ENCODE measurements at places on chromosomes 11 and 22.

DNA sequence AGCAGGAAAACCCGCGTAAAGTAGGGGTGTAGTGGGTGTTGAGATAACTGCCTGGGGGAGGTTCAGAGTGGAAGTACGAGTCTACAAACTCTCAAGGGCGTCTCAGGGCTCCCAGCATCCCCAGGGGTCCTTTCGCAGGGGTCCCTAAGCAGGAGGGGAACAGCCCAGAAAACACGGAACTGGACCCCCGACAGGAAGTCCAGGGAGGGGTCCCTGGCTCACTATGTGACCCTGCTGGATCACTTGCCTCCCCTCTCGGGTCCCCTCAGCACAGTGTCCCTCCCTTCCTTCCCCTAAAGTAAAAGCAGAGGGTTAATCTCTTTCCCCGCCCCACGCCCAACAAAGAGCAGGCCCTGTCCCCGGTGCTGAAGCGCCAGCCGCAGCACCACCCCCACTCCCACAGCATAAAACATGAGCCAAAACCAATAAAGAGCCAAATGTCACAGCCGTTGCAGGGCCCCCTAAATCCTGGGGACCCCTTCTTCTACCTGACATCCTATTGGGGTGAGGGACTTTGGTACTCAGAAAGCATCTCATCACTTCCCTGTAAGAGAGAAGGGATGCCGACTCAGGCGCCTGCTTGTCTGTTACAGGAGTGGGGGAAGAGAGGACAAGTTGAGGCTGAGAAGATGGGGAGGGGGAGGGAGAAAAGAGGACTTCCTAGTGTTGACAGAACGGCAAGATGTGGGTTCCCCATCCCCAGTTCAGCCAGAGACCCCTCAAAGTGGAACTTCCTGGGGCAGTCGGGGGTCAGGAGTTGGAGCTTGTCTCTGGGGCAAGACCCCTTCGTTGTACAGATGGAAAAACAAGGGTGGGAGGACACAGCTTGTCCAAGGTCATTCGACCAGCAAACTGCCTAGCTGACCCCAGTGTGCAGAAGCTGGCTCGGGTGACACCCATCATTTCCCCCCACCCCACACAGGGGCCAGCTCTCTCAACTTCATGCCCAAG lies 1.4 kb upstream of the NEFH start:
- peak; percentile 37 for DNase-seq

DNA sequence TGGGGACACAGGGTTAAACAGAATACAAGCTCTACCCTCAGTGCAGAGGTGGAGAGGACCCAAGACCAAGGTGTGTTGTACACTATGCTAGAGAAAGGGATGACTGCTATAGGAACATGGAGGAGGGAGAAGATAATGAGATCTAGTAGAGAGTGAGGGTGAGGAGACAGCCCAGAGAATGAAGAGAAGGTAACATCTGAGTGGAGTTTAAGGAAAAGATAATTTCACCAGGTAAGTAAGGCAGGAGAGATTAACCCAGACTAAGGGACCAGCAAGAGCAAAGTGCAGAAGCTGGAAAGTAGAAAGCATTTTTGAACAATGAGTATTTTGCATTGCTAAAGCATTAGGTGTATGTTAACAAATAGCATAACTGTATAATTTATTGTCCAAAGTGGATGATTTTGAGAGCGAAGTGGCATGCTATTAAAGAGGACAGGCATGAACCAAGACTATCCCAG lies 128.8 kb downstream of the RASSF10 start:
- DNase-seq = no peak

DNA sequence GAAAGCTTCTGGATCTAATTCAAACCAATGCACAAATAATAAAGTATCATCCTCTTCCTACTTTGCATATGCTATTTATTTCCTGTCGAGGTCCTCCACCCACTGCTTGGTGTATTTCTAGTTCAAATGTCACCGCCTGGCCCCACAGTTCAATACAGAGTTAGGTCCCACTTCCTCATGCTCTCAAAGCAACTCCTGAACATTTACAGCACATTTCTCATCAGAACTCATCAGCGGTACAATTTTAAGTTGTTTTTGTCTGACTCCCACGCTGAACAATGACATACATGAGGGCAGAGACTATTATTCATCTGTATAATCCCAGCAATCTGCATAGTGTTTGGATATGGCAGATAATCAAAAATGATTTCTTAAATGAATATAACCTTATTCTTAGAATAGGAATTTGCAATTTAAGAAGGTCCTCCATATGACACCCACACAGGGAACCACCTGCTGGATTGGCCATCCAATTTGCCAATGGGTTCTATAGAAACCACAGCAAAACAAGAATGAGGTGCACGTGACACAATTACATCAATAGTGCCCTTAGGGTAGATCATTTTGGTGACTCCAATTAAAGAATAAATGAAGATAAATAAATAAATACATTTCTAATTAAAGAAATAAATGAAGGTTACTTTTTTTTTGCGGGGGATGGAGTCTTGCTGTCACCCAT lies 54.2 kb downstream of the SLC25A17 start:
- peak; percentile 48 for DNase-seq

DNA sequence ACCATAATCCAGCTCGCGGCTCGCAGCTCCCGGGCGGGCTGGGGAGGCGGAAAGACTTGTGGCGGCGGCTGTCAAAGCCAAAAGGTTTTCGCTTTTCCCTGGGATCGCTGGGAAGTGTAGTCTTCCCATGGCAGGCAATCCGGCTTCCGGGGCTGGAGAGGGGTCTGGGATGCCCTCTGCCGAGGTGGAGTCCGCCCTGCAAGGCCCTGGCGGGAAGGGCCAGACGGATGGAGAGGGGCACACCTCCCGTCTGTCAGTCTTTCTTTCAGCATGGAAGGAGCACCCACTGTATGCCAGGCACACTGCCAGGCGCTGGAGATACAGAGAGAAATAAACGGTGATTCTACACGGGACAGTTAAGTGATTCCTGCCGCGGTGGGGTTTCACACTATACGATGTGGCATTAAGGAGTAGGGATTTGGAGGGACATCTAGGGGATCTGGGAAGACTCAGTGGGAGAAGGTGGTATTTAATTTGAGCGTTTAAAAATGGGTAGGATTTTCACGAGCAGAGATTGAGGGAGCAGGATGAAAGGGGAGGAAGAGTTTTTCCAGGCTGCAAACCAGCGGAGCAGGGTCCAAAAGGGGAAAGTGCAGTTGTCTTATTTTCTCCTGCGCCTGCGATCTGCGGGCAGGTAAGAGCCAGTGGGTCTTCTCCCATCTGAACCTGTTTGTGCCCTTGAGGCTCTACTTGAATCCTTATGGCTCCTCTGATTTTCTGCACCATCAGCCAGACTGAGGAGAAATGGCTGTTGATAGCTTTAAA lies at the start of gene BACE1:
BACE1 (minus strand) TSS at position 60 of the 765 bp plus-strand sequence. CDS start 461 bp downstream, outside the sequence.
- peak; percentile 47 for DNase-seq

- no peak for DNase-seq
Observed at GRCh38 chr11:79864882-79865281, 424.1 kb upstream of the TENM4 start.

DNA sequence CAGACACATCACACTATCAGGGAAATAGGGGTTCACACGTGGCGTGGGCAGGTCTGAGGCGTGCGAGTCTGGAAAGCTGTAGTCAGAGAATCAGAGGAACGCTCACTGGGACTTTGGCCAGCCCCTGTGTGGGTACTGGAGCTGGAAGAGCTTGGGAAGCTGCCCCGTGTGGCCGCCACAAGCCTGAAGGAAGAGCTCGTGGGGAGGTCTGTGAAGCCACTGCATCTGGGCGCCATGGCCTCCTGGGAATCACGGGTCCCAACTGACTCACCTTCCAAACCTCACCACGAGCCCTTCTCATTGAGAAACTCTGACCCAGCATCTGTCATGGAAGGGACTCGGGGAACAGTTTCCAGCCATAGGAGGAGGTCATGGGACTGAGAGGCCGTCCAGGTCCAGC lies 5.9 kb upstream of the MRGPRF start:
- no peak for DNase-seq

DNA sequence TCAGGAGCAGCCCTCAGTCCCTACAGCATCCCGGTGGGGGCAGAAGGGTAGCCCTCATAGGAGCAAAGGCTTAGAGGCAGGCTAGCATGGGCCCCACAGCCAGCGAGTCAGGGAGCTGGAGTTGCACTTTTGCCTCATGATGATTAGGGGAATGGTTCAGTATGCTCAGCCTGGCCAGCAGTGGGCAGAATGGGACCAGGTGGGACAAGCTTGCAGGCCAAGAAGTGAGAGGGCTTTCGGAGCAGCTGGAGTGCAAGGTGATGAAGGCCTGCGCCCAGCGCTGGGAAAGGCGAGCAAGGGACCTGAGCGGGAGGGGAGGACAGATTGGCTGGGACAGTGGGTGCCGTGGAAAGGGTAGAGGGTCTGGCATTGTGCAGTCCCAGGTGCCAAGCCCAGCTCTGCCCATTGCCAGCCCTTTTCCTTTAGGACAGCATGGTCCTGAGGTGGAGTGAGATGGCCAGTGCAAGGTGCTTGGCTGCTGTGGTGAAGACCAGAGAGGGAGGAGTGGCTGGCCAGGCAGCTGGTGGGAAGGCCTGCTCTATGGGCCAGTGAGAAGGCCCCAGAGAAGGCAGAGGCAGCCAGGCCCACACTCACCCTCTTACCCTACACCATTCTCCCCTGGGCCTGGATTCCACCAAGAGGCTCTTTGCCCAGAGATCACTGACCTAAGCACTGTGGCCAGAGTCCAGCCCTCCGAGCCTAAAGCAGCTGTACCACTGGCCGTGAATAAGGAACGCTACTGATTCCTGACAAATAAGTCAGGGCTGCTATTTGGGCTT lies 47.9 kb upstream of the SUSD2 start:
- DNase-seq = peak; percentile 47

DNA sequence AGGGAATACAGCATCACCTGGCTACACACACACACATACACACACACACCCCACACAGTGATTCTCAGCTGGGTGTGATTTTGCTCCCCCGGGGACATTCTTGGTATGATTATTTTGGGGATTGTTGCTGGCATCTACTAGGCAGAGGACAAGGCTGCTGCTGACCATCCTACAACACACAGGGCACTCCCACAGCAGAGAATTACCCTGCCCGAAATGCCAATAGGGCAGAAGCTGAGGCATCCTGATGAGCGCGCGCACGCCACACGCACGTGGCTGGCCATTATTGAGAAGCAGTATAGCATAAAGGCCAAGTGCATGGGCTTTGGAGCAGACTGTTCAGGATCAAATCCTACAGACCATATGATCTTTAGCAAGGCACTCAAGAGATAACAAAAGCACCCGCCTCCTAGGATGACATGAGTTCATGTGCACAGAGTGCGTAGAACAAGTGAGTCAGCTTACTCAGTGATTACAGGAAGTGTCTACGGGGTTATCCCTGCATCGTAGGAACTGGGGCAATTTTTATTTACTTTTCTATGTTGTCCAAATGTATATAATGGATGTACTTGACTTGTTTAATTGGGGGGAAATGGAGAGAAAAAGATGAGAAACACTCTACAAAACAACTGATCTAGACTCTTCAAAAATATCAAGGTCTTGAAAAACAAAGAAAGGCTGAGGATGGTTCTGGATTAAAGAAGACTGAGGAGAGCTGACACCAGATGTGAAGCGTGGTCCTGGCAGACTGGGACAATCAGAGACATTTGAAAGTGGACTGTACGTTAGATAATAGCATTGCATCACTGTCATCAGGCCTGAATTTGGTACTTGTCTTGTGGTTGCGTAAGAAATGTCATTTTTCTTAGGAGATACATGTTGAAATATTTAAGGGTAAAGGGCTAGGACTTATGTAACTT lies 7.2 kb upstream of the EHD1 start:
- peak; percentile 77 for DNase-seq

DNA sequence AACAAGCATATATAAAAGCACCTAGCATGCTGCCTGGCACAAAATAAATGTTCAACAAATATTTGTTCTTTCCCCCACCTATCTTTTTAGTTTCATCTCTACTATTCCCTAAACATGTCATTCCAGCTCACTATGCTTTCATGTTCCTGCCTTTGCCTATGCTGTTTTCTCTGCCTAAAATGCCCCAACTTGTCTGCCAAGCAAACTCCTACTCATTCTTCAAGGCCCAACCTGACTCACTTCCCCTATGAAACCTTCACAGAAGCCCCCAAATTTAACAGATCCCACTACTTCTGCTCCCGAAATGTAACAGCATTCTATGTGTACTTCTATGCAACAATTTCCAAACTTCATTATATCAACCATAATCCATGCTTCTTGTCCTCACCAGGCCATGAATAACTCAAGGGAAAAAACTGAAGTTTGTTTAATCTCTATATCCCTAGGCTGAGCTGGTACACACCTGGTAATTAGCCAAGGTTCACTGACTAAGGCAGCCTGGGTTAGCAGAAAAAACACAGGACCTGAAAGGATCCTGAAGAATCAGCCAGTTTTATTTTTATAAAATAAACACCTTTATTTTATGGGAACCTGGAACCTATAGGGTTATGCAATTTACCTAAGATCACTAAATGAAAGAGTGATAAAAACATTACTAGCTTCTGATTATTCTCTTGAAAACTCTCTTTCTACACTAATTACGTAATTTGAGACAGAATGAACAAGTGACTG lies 72.2 kb downstream of the PAK1 start:
- no peak for DNase-seq

- peak; percentile 2 for DNase-seq
Observed at GRCh38 chr11:117996058-117996457, 9.9 kb downstream of the IL10RA start.

GRCh38 chr11:44309478-44310205 lies at the start of gene ALX4:
ALX4 (minus strand) TSS chr11:44310139; CDS start chr11:44310062, 77 bp downstream.
- peak; percentile 77 for DNase-seq

DNA sequence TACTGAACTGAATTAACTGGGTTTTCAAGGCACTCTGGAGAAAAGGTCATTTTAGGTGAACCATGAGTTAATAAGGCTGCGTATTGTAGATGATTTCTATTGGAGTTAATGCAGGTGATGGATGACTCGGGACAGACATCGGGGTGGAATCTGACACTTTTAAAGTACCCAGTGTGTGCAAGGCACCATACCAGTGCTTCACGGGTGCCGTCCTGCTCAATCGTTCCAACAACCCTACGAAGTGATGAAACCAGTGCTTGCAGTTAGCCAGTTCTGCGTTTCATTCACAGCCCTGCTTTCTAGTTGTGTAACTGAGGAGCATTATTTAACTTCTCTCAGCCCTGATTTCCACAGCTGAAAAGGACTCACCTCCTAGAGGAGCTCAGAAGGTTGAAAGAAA lies 216.5 kb downstream of the BARX2 start:
- DNase-seq = no peak

- DNase-seq = no peak
Observed at GRCh38 chr22:35525687-35526332, 14.8 kb upstream of the RASD2 start.

GRCh38 chr11:29100967-29101366 lies 915.9 kb downstream of the KCNA4 start:
- DNase-seq = no peak

DNA sequence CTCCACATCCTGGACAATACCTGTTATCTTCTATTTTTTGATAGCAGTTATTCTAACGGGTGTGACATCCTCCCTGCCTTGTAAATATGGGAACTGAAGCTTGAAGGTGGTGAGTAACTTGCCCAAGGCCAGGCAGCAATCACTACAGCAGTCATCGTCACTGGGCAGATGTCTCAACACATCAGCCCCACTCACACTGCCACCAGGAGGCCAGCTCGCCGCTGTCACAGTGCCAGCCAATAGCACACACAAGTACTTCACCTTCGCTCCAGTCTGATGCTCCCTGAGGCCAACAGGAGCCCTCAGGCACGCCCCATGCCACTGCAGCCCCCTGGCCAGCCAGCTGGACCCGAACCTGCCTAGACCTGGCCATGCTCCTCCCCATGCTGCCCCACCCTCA lies 4.9 kb upstream of the TTLL1 start:
- no peak for DNase-seq

All from activated naive CD4-positive, alpha-beta T cell treated with anti-CD3 and anti-CD28 coated beads for 36 hours (primary cell).